H9 (cell line): ENCODE measurements at places on chromosomes 7 and 10. TPM values are rescaled to one million over a fixed set of nuclear protein-coding genes. Genes with fewer than 3 reads are reported as not detected.

- no peaks in the 10 kb centered on the region for H3K27me3 ChIP-seq
- no peak for DNase-seq
- no peaks in the 10 kb centered on the region for H3K36me3 ChIP-seq
- no peak overlapping the region for H3K27ac ChIP-seq
- no peak overlapping the region for H3K4me3 ChIP-seq
Measured at GRCh38 chr10:34323192-34323591, 491.9 kb downstream of the PARD3 start.

The MMD2 gene
- 0.11 and 0.20 TPM in 2 replicates for total RNA-seq

The GJD4 gene
- total RNA-seq: not detected in 2 replicates

The PRF1 gene
- total RNA-seq: 0.18 TPM in 1 of 2 replicates, not detected in the other
